Type B pancreatic cell (in vitro differentiated cells): ENCODE measurements at places on chromosomes 4 and X. TPM values are rescaled to one million over a fixed set of nuclear protein-coding genes. Genes with fewer than 3 reads are reported as not detected.

Gene L1CAM
- total RNA-seq, result 2.9 and 12.6 TPM in 2 replicates

Gene SMR3B
- total RNA-seq, result not detected in 2 replicates

Gene EPHA5
- total RNA-seq, result 0.62 and 2.4 TPM in 2 replicates

- H3K36me3 ChIP-seq, result no peaks in the 10 kb centered on the region
- peaks cover 22% of the 10 kb centered on the region for H3K4me1 ChIP-seq
- no peaks in the 10 kb centered on the region for H3K27me3 ChIP-seq
- DNase-seq, result no peak
- no peak overlapping the region for H3K27ac ChIP-seq
- H3K4me3 ChIP-seq, result no peak overlapping the region
Observed at GRCh38 chr4:172950990-172951389, 217.6 kb upstream of the GALNT7 start.

DNA sequence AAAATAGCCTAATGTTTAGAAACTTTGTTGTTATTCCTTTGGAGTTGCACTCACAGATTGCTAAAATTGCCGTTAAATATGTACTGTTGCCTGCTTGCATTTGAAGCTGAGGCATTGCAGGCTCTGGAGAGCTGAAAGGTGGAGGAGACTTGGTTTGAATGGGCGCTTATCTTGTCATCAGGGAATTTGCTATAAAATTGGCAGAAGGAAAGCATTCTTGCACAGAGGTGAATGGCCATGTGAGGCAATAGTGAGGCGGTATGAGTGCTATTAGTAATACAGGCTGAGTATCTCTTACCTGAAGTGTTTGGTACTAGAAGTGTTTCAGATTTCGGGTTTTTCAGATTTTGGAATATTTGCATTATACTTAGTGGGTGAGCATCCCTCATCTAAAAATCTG, 41.3 kb downstream of the TRAPPC11 start:
- no peak overlapping the region for H3K4me3 ChIP-seq
- H3K36me3 ChIP-seq, result peaks cover 61% of the 10 kb centered on the region
- H3K27ac ChIP-seq, result no peak overlapping the region
- H3K27me3 ChIP-seq, result no peaks in the 10 kb centered on the region
- H3K4me1 ChIP-seq, result no peaks in the 10 kb centered on the region

DNA sequence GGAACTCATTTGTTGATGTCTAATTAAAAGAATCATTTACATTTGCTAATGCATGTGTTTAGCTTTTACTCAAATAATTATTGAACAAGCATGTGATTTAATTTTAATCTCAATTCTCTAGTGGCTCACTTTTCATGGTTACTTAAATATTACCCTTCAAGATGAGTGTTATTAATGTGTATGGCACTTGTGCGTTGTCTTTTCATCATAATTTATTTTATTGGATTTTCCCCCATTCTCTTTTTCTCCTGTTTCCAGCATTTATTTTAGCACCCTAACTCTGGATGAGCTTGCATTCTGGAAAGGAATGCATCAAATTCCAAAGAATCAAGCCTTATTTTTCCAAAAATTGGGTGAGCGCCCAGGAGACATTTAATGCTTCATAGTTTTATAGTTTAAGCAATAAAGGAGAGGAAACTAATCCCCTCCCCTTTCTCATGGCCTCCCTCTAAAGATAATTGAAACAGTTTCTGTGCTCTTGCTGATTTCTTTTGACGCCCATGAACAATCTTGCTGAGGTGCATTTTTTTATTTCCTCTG, 191.1 kb upstream of the FAT4 start:
- H3K27ac ChIP-seq, result no peak overlapping the region
- H3K4me3 ChIP-seq, result no peak overlapping the region
- H3K36me3 ChIP-seq, result no peaks in the 10 kb centered on the region
- peaks cover 8% of the 10 kb centered on the region for H3K4me1 ChIP-seq
- DNase-seq, result no peak
- no peaks in the 10 kb centered on the region for H3K27me3 ChIP-seq

DNA sequence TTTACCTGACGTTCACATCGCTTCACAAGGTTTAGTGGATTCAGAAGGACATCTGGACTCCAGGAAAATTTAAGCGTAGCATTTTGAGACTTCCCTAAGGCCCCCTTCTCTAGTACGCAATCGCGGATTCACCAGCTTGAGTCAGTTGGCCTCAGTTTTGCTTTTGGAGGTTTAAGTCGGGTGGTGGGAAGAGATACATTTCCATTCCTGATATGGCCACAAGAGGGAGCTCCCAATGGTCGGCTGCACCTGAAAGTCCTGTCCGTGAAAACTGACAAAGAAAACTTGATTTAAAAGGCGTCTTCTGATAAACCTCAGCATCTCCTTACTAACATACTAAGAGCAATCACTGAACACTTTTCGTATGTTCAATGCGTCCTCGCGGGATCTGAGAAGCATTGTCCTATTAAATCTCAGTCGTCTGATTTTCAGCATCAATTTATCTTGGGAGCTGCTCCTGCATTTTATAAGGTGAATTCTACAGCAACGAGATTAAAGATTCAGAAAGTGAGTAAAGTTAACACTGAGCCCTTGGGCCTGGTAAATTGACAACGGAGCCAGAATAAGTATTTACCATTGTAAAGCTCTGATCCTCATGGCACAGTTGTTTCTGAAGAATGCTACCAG, 50.6 kb downstream of the LGI2 start:
- DNase-seq, result no peak
- H3K36me3 ChIP-seq, result no peaks in the 10 kb centered on the region
- peaks cover 4% of the 10 kb centered on the region for H3K4me1 ChIP-seq
- peaks cover 39% of the 10 kb centered on the region for H3K27me3 ChIP-seq

DNA sequence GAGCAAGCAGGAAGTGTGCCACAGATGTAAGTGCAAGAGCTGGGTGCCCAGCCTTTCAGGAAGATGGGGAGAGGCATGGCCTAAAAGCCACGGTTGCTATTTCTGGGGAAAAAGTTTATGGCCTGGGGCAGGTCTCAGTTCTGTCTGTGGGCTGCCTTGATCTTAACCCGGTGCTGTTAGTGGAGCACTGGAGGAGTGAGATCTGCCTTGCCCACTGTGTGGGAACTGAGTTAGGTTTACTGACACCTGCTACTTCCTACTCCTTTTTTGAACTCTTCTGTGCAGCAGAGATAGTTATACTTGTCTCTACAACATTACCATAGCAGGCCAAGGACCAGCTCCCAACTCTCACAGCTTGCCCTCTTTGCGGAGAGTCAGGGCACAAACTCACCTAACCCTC, 76.5 kb downstream of the ITM2A start:
- H3K36me3 ChIP-seq, result no peaks in the 10 kb centered on the region
- H3K27me3 ChIP-seq, result no peaks in the 10 kb centered on the region
- DNase-seq, result no peak
- H3K4me3 ChIP-seq, result no peak overlapping the region
